Ovary (tissue), 10 donors: ENCODE measurements at places on chromosomes 12 and 14. TPM values are rescaled to one million over a fixed set of nuclear protein-coding genes. Genes with fewer than 3 reads are reported as not detected.

The INHBE gene
- not detected for total RNA-seq

The PACS2 gene
- 69.7 TPM for total RNA-seq

DNA sequence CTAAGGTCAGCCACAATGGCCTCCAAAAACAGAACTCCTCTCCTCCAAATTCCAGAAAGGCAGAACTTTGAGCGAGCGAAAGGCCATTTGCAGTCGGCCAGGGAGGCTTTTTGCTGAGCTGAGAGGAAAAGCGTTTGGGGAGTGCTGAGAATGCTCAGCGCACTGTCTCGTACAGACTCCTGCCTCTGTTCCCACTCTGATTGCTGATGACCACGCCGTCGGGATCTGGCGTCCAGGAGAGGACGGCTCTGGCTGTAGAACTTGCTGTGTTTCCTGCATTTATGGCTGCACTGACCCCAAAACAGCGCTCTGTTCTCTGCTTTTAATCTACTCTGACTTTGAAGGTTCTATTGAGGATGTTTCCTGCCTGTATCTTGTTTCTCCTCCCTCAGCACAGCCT is 82.4 kb upstream of the WSCD2 start:
- no peak for DNase-seq

- no peak for DNase-seq
Measured at GRCh38 chr12:12064596-12064995, 6.1 kb upstream of the BCL2L14 start.

DNA sequence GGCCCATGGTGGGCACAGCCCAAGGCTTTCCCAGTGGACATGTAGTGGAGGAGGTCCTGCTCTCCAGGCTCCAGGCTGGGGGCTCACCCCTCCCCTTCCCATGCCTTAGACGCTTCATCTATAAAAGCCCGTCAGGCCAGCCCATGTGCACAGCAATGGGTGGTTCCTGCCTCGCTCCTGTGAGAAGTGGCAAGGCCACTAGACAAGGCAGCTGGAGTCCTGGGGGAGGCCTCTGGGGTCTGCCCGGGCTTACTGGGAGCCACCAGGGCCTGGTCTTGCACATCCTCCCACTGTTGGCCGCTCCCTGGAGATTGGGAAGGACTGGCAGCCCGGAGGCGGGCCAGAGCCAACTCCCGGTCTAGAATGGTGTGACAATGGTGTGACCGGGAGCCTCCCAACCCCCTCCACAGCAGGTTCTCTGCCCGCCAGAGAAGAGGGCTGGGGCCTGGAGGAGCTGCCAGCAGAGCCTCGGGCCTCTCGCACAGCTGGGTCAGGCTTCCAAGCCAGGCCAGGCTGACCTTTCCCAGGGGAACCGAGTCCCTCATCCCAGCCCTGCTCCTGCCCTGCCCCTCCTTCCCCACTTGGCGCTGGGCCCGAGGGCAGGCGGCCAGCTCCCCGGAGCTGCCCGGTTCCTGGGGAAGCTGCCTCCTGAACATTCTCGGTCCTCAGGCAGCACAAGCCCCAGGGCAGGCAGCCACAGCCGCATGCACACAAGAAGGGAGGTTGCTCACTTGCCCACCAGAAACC is 97.9 kb downstream of the RFLNA start:
- DNase-seq: peak; percentile 93

GRCh38 chr14:73324533-73324932 is 87.2 kb downstream of the PAPLN start:
- no peak for DNase-seq

DNA sequence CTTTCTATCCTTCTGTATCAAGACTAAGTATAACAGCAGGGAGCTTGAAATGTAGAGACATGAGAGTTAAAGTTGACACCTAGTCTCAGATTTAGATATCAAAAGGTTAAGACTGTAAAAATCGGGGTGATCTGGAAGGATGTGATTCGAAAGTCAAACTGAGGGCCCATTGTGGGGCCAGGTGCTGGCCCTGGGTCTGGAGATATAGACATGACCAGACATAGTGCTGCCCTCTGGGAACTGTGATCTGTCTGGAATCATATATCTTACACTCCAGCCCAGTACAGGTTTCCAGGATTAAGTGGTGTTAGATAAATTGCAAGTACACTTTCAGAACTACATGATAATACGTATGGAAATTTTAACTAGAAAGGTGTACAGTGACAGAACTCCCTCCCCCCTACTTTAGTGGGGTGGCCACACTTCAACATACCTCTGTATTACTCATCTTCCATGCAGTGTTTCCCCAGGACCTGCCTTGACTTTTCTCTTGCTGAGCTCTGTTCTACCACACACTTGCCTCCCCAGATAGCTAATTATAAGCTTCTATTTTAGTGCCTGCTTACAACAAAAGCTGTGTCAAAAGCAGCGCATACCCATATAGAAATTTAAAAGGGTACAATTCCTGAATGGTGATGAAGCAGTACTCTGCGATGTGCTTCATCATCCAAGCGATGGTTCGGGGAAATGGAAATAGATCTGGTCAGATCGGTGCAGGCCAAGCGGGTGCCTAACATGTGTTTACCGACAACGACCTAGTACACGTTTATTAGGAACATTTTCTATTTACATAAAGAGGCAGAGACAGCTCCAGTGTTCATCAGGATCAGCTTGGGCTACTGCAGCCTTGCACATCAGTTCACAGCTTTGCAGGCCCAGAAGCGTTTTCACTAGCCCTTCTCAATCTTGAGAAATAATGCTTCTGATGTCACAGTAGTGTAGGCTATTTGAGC is 68.7 kb downstream of the ARF6 start:
- no peak for DNase-seq

DNA sequence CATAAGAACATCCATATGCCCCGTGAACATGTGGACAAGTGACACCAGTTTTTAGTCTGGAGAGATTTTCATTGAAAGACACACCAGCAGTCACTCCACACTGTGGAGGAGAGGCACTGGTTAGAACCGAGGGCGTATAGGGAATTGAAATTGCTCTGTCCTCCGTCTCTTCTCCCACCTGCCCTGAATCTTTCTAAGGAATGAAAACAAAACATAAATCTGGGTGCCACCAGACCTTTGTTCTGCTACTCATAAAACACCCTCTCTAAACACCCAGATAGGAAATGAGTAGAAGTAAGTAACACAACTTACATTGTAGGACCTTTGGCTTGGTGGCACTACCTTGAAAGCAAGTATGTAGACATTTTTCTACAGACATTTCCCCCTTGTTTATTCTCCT is 37.1 kb upstream of the STON2 start:
- DNase-seq: no peak
